Mesothelial cell of epicardium (in vitro differentiated cells): ENCODE measurements at places on chromosomes 5 and 9.

DNA sequence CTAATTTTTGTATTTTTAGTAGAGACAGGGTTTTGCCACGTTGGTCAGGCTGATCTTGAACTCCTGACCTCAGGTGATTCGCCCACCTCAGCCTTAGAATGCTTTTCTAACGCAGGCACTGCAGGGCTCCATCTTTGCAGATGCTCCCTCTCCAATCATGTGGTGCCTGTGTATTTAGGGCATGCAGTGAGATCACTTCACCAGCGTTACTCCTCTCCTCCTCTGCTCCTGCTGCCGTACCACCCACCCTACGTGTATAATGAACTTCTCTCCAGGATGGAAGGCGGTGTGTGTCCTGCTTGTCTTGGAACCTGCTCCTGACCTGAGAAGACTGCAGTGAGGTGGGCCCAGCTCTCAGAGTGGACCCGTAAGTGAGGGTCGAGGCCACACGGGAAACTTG is 13.6 kb upstream of the CFAP157 start:
- H3K4me3 ChIP-seq: no peak overlapping the region
- peaks cover 11% of the 10 kb centered on the region for H3K4me1 ChIP-seq
- no peaks in the 10 kb centered on the region for H3K27me3 ChIP-seq
- H3K36me3 ChIP-seq: peaks cover 34% of the 10 kb centered on the region

DNA sequence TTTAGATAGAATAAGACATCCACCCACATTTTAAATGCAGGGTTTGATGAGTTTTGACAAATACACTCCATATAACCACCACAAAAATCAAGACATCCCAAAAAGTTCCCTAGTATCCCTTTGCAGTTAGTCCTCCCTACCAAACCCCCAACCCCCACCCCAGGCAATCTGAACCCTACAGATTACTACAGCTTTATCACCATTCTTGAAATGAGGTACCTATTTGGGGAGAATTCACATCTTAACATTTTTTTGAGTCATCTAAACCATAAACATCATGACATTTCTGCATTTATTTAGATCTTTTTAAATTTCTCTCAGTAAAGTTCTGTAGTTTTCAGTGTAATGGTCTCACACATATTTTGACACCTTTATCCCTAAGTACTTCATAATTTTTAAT is 53.9 kb downstream of the PTBP3 start:
- H3K27ac ChIP-seq: no peak overlapping the region
- H3K36me3 ChIP-seq: peaks cover 18% of the 10 kb centered on the region
- no peak for DNase-seq
- no peak overlapping the region for H3K4me3 ChIP-seq
- peaks cover 8% of the 10 kb centered on the region for H3K4me1 ChIP-seq

DNA sequence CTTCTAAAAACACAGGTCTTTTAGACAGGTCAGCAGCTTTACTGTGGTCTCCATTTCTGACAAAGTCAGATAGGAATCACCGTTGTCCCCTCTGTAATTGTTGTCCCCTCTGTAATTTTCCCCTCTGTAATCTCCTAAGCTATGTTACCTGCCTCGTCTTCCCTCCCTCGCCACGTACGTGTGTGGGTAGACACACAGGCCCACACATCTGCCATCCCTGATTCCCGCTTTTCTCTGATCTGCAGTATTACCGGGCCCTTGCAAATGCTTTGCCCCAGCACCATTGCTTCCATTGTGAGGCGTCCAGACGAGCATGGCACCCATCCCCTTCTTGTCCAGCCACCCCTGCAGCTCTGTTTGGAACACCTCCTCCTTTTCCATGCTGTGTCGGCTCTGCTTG is 45.0 kb upstream of the POMT1 start:
- H3K36me3 ChIP-seq: peaks cover 55% of the 10 kb centered on the region
- no peak for DNase-seq
- no peak overlapping the region for H3K27ac ChIP-seq
- H3K27me3 ChIP-seq: no peaks in the 10 kb centered on the region

DNA sequence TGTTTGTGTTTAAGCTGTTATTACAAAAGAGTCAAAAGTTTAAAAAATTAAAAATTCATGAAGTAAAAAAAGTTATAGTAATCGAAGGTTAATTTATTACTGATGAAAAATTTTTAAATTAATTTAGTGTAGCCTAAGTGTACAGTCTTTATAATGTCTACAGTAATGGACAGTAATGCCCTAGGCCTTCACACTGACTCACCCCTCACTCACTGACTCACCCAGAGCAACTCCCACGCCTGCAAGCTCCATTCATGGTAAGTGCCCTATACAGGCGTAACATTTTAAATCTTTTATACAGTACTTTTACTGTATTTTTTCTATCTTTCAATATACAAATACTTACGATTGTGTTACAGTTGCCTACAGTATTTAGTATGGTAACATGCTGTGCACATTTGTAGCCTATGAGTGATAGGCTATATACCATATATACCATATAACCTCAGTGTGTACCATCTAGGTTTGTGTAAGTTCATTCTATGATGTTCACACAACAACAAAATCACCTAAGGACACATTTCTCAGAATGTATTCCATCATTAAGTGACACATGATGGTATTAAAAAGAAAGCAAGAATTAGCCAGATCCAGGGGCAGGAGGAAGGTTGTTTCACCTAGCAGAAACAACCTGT is 40.1 kb downstream of the DCAF10 start:
- no peak overlapping the region for H3K4me3 ChIP-seq
- no peaks in the 10 kb centered on the region for H3K4me1 ChIP-seq
- peaks cover 15% of the 10 kb centered on the region for H3K36me3 ChIP-seq
- H3K27ac ChIP-seq: no peak overlapping the region

GRCh38 chr5:148801682-148802276 is 24.6 kb upstream of the ADRB2 start:
- H3K36me3 ChIP-seq: no peaks in the 10 kb centered on the region
- DNase-seq: no peak
- no peak overlapping the region for H3K4me3 ChIP-seq
- no peak overlapping the region for H3K27ac ChIP-seq
- peaks cover 15% of the 10 kb centered on the region for H3K4me1 ChIP-seq

DNA sequence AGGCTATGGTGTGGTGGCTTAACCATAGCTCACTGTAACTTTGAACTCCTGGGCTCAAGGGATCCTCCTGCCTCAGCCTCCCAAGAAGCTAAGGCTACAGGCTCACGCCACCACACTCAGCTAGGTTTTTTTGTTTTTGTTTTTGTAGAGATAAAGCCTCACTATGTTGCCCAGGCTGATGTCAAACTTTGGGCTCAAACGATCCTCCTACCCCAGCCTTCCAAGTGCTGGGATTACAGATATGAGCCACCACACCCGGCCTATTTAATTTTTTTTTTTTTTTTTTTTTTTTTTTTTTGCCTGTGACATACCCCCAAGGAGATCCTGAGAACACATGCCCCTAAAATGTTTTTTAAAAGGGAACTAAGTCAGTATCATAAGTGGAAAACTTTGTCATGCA is 10.4 kb downstream of the FUBP3 start:
- H3K36me3 ChIP-seq: peaks cover 2% of the 10 kb centered on the region
- no peaks in the 10 kb centered on the region for H3K27me3 ChIP-seq
- DNase-seq: no peak
- peaks cover 7% of the 10 kb centered on the region for H3K4me1 ChIP-seq
- no peak overlapping the region for H3K27ac ChIP-seq
